ENCODE measurements at places on chromosomes 2 and 18.

DNA sequence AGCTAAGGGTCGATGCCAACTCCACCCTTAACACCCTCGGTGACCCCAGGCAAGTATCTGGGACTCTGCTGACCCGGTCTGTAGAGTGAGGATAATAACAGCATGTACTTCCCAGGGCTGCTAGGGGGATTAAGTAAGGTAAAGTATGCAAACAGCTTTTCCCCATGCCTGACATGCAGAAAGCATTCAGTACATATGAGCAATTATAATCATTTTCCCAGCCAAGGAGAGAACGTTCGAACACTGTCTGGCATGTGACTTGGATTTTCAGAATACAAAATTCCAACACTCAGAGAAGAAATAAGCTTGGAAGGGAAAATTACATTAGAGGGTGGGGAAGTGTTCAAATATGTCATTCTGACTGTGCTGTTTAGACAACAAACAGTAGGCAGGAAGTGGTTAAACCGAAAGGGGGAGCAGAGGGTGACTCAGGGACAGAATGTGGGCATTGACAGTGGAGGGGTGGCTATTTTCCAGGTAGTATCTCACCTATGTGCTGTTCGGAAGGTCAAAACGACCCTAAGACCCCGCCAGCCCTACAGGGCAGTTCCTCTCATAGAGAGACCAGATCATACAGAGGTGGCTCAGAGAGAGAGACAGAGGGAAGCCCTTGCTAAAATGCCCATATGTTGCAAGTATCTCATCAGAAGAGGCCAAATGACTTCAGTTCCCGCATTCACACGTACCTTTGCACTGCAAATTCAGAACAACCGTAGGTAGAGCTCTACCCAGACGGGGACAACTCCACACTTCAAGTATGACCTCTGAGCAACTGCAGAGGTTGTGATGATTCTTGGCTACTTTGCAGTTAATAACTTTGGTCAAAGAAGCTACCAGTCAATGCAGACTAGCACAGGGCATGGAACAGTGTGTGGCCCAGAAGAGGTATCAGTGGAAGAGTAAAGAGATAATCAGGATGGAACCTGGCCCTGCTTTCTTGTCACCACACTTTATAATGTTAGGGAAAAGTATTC lies 14.8 kb downstream of the ASPRV1 start:
- peak; percentile 33 for DNase-seq

DNA sequence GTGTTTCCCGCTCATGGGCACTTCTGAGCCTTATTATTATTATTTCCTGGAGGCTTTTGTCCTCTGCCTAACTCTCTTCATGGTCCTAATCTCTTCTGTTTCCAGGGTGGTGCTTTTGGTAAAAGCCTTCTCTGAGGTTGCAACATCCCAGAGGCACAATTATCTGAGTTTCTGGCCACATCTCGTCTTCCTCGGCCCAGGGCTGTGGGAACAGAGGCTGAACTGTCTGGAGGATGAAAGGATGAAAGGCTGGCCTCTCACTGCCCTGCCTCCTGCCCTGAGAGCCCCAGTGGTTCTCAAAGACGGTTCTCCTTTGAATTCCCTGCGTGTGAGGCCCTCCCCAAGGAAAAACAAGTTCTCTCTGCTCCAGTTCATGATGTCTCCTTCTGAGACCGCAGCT lies 13.8 kb downstream of the GYPC start:
- no peak for DNase-seq

DNA sequence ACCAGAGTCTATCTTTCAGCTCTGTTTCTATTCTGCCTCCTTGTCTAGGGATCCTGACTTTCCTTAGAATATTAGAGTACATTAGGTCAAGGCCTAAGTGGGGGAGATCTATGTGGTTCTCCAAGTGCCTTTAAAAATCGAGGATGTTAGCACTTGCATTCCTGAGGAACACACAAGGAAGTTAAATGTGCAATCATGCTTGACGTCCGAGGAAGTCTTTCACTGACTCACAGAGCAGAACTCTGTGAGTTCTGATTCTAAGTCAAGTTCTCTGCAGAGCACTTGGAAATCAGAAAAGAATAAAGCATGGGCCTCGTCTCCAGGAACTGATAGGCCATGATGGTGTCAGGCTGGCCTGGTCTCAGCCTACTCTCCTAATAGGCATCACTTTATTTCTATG lies 17.2 kb downstream of the FHOD3 start:
- DNase-seq, result no peak

GRCh38 chr18:57446322-57446721 lies 11.1 kb downstream of the ONECUT2 start:
- DNase-seq, result no peak

DNA sequence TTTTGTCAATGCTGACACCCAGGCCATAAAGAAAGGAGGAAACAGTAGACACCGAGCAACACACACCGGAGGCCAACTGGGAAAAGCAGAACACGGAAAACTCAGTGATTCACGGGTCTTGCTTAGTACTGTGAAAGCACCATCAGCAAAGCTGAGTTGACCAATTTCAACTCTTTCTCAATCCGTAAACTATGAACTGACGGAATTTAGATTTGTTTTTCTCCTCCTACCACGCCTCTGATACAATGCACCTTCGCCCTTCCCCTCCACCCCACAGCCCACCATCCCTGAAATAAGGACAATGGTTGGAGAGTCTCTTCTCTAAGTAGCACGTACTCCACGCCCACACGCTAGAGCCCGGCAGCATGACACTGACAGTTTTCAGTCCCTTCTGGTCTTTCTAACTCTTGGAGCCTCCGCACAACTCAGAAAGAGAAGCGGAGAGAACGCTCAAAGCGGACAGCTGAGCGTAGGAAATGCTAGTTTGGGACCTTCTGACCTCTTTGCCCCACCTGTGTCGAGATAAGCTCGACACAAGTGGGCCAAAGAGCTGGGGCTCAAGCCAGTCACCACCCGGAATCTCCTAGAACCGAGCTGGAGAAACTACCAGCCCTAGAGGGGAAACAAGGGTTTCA lies 669 bp downstream of the LNPK start:
- DNase-seq, result peak; percentile 10

DNA sequence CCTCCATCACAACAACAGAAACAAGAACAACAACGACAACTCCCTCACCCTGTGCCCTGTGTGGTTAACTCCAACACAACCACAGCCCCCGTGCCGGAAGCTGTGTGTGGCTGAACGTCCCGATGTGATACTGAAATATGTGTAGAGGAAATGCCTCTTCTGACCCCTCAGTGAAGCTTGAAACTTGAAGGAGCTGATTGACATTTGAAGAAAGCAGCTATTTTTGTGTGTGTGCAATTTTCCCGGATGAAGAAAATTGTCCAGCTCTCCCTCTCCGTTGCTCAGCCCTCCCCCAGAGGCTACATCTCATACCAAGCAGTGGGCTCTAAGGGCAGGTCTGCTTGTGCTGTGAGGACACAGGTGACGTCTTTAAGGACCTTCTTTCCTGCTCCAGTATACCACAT lies 173.8 kb downstream of the ICOS start:
- peak; percentile 35 for DNase-seq
